Pericardium fibroblast (primary cell): ENCODE measurements at places on chromosomes 11 and 22. TPM values are rescaled to one million over a fixed set of nuclear protein-coding genes. Genes with fewer than 3 reads are reported as not detected.

The KRTAP5-1 gene
- not detected in 2 replicates for total RNA-seq

The VWA5A gene
- 7.2 and 15.6 TPM in 2 replicates for total RNA-seq

The BARX2 gene
- total RNA-seq = not detected in 2 replicates

The CECR2 gene
- 0.58 and 1.2 TPM in 2 replicates for total RNA-seq

The SCUBE2 gene
- total RNA-seq = 0.68 and 2.8 TPM in 2 replicates
